ENCODE measurements at places on chromosomes 5 and 9.
A peak's percentile ranks its signal among the peaks of the same experiment; 100 is the strongest.

DNA sequence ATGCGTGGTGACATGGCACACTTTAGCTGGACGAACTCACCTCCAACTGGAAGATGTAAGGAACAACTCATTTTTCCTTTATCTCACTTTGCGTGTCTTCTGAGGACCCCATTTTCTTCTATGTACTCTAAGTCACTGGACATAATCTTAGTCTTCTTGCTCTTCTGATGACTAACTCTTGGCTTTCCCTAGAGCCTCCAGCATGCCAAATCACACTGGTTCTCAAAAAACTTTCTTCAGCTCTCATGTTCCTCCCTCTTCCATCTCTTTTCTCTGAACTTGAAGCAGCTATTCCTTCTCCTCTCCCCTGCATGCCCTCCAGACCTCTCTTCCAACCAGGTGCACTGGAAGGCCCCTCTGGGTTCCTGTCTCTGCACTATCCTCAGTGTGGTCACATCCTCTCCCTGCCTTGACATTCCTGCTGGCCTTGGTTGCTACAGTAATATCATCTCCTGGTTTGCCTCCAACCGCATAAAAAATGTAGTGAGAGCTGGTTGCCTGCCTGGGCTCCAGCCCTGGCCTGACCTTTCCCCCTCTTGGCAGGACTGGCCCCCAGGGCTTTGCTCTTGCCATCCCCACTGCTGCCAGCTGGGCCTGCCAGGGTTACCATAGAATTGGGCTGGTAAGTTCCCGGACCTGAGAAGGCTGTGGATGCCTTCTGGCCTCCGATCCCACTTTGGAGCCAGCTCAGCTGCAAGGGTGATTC lies 44.8 kb upstream of the BNC2 start:
- no peak for DNase-seq

DNA sequence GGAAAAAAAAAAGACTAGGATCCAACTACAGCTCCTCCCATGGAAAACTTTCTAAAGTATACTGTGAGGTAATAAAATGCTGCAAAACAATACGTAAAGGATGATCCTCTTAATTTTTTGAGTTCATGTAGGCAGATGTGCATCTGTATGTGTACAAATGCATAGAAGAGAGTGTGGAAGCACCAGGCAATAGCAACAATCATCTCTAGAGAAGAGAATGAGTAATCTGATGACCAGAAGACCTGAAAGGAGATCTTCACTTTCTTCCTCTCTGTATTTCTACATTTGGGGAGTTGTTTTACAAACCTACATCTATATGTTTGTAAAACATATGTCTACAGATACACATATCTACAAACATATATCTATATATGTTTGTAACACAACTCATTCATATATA lies 29.3 kb upstream of the SPDL1 start:
- DNase-seq, result no peak

- DNase-seq, result no peak
Observed at GRCh38 chr9:16689351-16689938, 181.0 kb downstream of the BNC2 start.

- no peak for DNase-seq
Observed at GRCh38 chr9:441126-441525, 226.5 kb downstream of the DOCK8 start.

DNA sequence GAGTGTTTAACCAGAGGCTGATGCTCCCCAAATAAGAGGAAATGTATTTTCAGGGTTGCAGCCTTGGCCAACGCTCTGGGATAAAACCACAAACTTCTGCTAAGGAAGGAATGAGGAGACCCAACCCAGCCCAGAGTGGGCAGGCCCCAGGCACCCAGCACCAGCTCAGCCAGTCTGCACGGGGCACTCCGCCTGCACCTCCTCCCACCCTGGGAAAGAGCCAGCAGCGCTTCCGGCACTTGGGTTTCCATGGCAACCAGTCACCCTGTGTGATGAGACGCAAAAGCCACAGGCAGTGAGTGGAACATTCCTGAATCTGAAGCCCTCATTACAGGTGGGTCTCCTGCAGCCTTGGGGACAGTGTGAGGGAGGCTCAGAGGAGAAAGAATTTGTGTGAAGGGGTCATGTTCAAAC lies 85.2 kb upstream of the ZBTB43 start:
- peak; percentile 56 for DNase-seq

DNA sequence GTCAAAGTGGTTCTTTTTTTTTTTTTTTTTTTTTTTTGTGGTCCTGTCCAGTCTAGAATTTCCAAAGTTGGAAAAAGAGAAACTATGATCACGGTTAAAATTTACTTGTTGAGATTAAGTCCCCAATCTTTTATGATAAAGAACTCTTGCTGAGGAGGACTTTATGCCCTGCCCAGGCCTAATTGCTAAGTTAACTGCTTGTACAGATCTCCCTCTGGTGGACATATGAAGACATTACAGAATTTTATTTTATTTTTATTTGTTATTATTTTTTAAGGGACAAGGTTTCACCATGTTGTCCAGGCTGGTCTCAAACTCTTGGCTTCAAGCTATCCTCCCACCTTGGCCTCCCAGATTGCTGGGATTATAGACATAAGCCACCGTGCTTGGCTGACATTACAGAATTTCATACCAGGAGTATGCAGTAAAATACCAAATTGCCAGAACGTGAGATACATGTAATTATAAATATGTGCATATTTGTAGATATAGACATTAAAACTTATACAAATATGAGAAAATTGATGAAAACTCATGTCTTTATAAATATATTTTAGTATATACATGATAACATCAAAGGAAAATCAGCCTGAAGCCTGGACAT lies 91.2 kb downstream of the RFK start:
- DNase-seq, result no peak

DNA sequence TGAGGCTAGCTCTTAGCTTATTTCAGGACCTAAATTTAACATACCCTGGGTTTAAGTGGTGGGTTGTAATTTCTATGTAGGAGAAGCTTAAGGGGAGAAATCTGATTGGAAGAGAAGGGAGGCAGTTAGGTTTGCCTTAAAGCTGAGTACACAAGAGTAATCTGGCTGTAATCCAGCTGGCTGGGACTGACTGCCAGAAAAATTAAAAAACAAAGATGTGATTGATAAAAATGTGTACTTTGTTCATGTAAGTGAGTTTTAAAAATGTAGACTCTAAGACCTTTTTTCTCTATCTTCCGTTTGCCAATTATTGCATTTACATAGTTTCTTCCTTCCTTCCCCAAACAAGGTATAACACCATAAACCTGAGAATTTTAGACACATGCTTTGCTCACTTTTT lies 17.5 kb upstream of the MSMP start:
- no peak for DNase-seq

GRCh38 chr5:147348046-147348445 lies 113.2 kb downstream of the STK32A start:
- DNase-seq, result no peak

DNA sequence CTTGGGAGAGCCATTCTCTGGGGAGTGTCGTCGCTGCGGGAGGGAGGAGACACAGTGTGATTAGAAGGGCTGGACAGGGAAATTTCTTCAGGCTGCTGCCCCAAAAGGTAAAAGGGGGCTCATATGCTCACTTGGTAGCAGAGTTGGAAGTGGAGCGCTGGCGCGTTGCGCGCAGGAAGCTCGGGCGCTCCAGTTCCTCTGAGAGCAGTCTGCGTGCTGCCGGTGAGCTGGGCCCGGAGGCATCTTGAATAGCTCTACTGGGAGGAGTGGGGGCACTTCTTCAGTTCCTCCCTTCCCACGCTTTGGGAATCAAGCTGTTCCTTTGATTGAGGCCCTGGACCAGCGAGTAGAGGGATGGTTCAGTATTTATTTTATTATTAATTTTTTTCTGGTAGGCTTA lies 2.7 kb downstream of the RXFP3 start:
- no peak for DNase-seq

DNA sequence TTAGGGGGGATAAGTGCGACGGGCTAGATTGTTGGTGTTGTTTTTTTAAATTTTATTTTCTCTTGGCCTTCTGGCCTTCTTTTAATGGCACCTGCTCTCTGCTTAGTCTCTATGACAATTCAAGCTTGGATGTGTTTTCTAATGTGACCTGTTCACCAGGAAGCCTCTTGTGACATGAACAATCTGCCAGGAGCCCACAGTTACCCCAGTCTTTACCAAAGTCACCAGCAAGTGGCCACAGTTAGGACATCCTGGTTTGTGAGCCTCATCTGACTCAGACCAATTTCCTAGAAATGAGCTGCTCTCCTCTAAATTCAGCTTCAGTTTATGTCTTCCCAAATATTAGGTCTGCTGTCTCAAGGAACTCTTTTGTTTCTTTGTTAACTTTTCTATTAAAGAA lies 135.8 kb downstream of the TLE4 start:
- no peak for DNase-seq

DNA sequence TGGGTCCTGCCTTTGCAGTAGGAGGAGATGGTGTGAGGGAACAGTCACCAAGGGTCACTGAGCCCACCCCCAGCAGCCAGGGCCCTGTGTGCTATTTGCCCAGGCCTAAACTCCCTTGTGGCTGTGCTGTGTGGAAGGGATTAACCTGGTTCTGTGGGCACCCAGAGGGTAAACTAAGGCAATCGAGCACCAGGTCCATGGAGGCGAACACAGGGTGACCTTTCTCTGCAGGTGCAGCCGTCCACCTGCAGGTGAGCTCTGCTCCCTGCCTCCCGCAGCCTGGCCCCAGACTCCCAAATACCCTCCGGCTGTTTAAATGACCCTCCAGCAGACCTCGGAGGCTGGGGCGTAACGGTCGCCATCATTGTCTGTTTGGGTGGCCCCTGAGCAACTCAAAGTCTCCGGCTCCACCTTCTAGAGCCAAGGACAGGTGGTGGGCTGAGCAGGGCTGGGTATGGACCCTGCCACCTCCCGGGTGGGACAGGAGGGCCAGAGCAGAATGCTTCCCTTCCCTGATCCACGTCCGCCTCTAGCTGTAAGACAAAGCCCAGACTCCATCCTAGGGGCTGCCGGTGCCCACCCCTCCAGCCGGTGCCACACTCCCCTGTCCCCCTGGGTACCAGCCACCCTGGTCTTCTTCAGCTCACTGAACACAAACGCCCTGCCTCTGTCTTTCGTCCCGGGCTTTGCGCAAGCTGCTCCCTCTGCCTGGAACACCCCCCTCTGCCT lies 34.1 kb upstream of the FIBCD1 start:
- DNase-seq, result no peak

DNA sequence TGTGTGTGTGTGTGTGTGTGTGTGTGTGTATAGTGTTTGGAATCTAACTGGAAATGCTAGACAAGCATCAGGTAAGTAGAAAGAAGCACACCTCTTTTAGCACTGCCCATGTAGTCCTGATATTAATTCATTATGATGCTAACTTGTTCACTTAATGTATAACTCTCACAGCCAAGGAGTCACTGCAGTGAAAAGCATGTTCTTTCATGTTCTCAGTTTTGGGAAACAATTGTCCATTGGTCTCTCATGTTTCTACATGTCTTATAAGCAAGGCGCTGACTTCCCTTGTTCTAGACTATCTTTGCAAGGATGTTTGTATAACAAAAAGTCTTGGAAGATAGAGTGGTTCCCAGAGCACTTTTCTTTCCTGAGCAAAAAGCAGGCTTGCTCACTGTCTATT lies 148.8 kb upstream of the TNPO1 start:
- no peak for DNase-seq

All from stimulated activated CD8-positive, alpha-beta memory T cell treated with anti-CD3 and anti-CD28 coated beads, Interleukin-15, amount 100 ng/mL, for 24 hours (primary cell).